T-helper 17 cell (primary cell): ENCODE measurements at places on chromosomes 7 and 10. TPM values are rescaled to one million over a fixed set of nuclear protein-coding genes. Genes with fewer than 3 reads are reported as not detected.

DNA sequence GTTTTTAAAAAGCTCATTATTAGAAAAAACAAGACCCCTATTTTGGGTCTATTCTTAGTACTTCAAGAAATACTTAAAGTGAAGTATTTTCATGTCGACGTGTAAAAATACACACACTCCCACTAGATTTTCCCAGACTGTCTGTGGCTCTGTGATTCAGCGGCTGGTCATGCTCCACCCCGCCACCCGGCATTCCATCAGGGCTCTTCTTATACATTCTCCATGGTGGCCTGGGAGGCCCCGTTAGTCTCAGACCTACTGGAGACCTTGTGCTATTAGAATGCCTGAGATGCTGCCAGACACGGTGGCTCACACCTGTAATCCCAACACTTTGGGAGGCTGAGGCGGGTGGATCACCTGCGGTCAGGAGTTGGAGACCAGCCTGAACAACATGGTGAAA lies 13.1 kb downstream of the TECPR1 start:
- H3K4me1 ChIP-seq, result no peaks in the 10 kb centered on the region
- H3K27me3 ChIP-seq, result no peaks in the 10 kb centered on the region
- H3K27ac ChIP-seq, result peak overlapping the region; percentile 43
- DNase-seq, result no peak

NSMCE4A gene
- 37.0 TPM for total RNA-seq

CYP3A7 gene
- not detected for total RNA-seq

FBXL13 gene
- 1.4 TPM for total RNA-seq

KIN gene
- 6.3 TPM for total RNA-seq

MTERF1 gene
- 20.3 TPM for total RNA-seq

PBLD gene
- 1.9 TPM for total RNA-seq

GRCh38 chr7:11625669-11626068 lies 206.3 kb downstream of the THSD7A start:
- no peak overlapping the region for H3K27ac ChIP-seq
- H3K27me3 ChIP-seq, result no peaks in the 10 kb centered on the region
- no peak for DNase-seq
- H3K4me1 ChIP-seq, result no peaks in the 10 kb centered on the region
- H3K36me3 ChIP-seq, result no peaks in the 10 kb centered on the region
- no peak overlapping the region for H3K4me3 ChIP-seq

DNA sequence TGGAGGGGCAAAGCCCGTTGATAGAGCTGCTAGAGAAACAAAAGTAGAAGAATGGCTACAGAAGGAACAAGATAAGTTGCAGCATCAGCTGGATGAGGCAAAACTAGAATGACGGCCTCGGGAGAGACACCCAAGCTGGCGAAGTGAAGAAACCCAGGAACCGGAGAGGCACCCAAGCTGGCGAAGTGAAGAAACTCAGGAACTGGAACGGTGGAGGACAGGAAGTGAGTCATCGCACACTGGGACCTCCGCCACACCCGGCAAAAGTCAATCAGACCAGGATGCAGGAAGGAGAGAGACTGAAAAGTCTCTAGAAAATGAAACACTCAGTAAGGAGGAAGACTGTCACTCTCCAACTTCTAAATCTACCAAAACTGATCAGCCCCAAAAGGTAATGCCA lies 133.0 kb upstream of the NEBL start:
- no peak overlapping the region for H3K27ac ChIP-seq
- no peaks in the 10 kb centered on the region for H3K36me3 ChIP-seq
- DNase-seq, result no peak
- no peaks in the 10 kb centered on the region for H3K4me1 ChIP-seq
- H3K4me3 ChIP-seq, result no peak overlapping the region

GRCh38 chr7:149023662-149024061 lies 4.6 kb downstream of the PDIA4 start:
- no peak overlapping the region for H3K4me3 ChIP-seq
- H3K36me3 ChIP-seq, result peaks cover 2% of the 10 kb centered on the region
- H3K4me1 ChIP-seq, result peaks cover 47% of the 10 kb centered on the region
- peak overlapping the region; percentile 79 for H3K27ac ChIP-seq

DNA sequence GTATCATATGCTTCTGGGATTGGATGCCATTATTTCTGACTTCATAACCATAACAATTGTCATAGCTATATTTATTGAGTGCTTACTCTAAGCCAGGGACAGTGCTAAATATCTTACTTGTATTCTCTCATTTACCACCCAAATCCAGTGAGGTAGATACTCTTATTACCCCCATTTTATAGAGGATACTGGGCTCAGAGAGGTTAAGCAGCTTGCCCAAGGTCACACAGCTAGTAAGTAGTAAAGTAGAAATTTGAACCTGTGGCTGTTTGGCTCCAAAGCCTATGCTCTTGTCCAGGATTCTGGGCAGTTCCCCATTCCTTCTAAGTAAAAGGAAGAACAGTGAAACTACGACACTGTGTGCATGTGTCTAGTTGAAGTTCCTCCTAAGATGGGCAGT lies 56.5 kb downstream of the COL13A1 start:
- no peak for DNase-seq
- peaks cover 37% of the 10 kb centered on the region for H3K27me3 ChIP-seq
- no peak overlapping the region for H3K27ac ChIP-seq

AKR1D1 gene
- total RNA-seq, result not detected

- H3K4me3 ChIP-seq, result no peak overlapping the region
- H3K36me3 ChIP-seq, result peaks cover 6% of the 10 kb centered on the region
- peaks cover 22% of the 10 kb centered on the region for H3K4me1 ChIP-seq
- peak overlapping the region; percentile 11 for H3K27ac ChIP-seq
Observed at GRCh38 chr10:101682172-101682825, 12.7 kb downstream of the FBXW4 start.

DNA sequence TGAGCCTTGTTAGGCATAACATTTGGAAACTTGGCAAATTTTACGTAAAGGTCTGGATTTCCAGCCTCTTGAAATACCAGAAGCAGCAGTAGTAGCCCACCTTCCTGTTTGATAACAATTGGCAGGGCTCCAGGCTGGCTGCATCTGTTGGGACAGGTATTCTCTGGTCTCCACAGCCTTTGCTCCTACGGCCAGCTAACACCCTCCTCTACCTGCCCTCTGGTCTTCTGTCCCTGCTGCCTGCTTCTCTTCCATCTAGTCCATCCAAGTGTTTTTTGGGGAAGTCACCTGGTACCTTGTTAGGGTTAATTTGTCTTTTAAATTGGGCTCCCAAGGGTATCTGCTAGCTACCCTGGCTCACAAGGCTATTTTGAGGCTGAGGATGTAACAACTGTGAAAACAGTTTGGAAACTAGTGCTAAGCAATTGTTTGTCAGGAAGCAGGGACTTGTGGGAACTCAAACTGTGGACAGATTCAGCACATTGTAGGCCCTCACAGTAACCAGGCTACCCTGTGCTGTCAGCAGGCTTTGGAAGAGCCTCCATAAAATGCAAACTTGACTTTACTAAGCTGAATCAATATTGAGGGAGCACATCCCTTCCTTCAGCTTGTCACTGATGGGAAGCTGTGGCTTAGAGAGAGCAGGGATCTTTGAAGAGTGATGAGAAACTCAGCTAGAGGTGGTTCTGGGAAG lies 8.5 kb downstream of the RPS24 start:
- H3K4me1 ChIP-seq, result peaks cover 30% of the 10 kb centered on the region
- peaks cover 13% of the 10 kb centered on the region for H3K36me3 ChIP-seq
- H3K27ac ChIP-seq, result peak overlapping the region; percentile 87
- no peak overlapping the region for H3K4me3 ChIP-seq

NKX1-2 gene
- total RNA-seq, result not detected

DNA sequence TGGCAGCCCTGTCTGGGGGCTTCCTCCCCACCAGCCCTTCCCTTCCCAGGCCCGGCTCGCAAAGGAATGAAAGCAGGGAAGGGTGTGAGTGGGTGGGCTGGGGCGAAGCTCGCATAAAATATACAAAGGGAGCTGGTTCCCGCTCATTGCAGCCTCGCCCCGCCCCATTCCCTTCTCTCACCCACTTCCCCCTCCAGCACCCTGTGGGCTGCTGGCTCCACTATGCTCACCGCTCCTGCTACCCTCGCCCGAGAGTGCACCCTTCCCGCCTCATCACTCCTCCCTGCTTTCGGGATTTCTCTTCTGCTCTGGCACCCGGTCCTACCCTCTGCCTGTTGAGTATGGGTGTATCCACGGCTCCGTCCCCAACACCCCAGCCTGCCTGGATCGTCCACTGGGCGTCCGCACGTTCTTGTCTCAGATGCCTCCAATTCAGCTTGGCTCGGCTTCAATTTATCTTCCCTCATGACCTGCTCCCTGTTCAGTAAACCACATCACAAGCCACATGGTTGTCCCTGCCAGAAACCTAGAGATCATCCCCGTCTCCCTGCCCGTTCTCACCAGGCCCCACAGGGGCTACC lies 14.4 kb upstream of the TTYH3 start:
- H3K27ac ChIP-seq, result no peak overlapping the region
- H3K27me3 ChIP-seq, result no peaks in the 10 kb centered on the region
- no peak for DNase-seq
- H3K4me1 ChIP-seq, result peaks cover 2% of the 10 kb centered on the region

CCDC126 gene
- total RNA-seq, result 7.5 TPM

DNA sequence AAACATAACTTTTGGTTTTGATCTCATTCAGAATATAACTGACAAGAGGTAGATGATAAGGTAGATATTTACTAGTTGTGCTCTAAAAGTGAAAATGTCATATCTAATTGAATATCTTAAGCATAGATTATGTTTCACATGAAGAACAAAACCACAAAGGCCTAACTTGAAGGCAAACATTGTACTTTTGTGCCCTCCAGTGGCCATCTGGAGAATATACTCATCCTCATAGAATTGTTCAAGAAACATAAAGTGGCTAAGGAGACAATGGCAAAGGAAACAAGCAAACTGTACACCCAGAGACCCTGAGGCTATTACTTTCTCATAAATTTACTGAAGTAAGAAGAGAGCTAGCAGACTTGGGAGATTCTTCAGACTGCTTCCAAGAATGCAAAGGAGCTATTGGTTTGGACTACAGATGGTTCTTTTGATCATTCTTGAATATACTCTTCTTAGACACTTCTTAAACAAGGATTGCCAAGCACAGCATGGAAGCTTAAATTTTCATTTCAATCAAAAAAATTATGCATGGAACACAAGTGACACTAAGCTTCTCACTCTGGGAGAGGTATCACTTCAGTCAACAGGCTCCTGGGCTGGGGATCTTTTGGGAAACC lies 98.2 kb upstream of the DKK1 start:
- DNase-seq, result no peak
- no peak overlapping the region for H3K27ac ChIP-seq
- no peak overlapping the region for H3K4me3 ChIP-seq
- H3K4me1 ChIP-seq, result no peaks in the 10 kb centered on the region
- no peaks in the 10 kb centered on the region for H3K36me3 ChIP-seq
- no peaks in the 10 kb centered on the region for H3K27me3 ChIP-seq

GRCh38 chr7:45129181-45129800 lies 17.8 kb upstream of the TBRG4 start:
- H3K4me1 ChIP-seq, result peaks cover 3% of the 10 kb centered on the region
- H3K27me3 ChIP-seq, result no peaks in the 10 kb centered on the region
- no peak overlapping the region for H3K4me3 ChIP-seq
- no peak for DNase-seq

CYP3A4 gene
- not detected for total RNA-seq

TRPV6 gene
- total RNA-seq, result not detected

SORCS1 gene
- not detected for total RNA-seq

LRIT1 gene
- not detected for total RNA-seq

ASAH2 gene
- 2.5 TPM for total RNA-seq

- no peaks in the 10 kb centered on the region for H3K4me1 ChIP-seq
- no peak overlapping the region for H3K27ac ChIP-seq
- peaks cover 13% of the 10 kb centered on the region for H3K27me3 ChIP-seq
- H3K4me3 ChIP-seq, result no peak overlapping the region
- no peaks in the 10 kb centered on the region for H3K36me3 ChIP-seq
Observed at GRCh38 chr10:122083478-122084025, 94.6 kb downstream of the TACC2 start.

CLCN1 gene
- total RNA-seq, result not detected

DNA sequence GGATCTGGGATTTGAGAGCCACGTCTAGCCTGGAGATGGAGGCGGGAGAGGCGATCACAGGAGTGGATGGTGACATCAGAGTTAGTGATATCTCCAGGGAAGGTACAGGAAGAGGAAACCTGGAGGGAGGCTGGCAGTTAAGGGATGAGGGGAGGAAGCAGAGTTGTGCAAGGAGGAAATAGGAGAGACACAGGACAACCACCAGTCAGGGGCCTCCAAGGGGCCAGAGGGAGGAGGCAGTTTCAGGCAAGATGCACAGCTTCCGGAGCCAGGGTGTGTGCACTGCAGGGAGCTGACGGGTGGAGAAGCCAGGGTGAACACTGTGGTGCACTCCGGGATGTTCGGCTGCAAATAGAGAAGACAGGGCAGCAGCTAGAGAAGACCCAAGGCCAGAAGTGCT lies 141.2 kb downstream of the GLI3 start:
- H3K27me3 ChIP-seq, result no peaks in the 10 kb centered on the region
- H3K4me3 ChIP-seq, result no peak overlapping the region
- no peaks in the 10 kb centered on the region for H3K4me1 ChIP-seq
- DNase-seq, result no peak

- peak overlapping the region; percentile 93 for H3K4me3 ChIP-seq
- peak overlapping the region; percentile 95 for H3K27ac ChIP-seq
- H3K27me3 ChIP-seq, result no peaks in the 10 kb centered on the region
- no peaks in the 10 kb centered on the region for H3K36me3 ChIP-seq
Observed at GRCh38 chr10:97319671-97320479, 804 bp downstream of the FRAT1 start.

NPSR1 gene
- total RNA-seq, result not detected

GRCh38 chr10:17109475-17110207 lies 20.0 kb downstream of the CUBN start:
- H3K4me1 ChIP-seq, result no peaks in the 10 kb centered on the region
- H3K27ac ChIP-seq, result no peak overlapping the region
- no peak for DNase-seq
- H3K27me3 ChIP-seq, result no peaks in the 10 kb centered on the region
- peaks cover 2% of the 10 kb centered on the region for H3K36me3 ChIP-seq
- no peak overlapping the region for H3K4me3 ChIP-seq

DNA sequence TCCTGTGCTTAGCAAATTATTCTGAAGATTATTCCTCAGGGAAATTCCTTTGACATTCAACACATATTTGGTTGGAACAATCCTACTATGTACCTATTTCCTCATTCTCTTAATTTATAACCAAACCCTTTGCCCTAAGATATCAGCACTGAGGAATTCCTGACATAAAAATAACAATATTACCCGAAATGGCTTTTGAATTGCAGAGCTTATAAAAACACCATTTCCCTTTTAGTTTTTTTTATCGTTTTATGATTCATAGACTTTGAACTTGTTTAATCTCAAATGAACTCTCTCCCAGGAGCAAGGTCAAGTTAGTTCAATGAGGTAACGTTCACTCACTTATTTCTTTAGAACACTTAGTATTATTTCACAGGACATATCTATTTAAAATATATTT lies 7.7 kb upstream of the ABCB1 start:
- peaks cover under 1% of the 10 kb centered on the region for H3K36me3 ChIP-seq
- peaks cover 28% of the 10 kb centered on the region for H3K27me3 ChIP-seq
- H3K4me3 ChIP-seq, result no peak overlapping the region
- H3K27ac ChIP-seq, result no peak overlapping the region
- H3K4me1 ChIP-seq, result no peaks in the 10 kb centered on the region
- no peak for DNase-seq

DNA sequence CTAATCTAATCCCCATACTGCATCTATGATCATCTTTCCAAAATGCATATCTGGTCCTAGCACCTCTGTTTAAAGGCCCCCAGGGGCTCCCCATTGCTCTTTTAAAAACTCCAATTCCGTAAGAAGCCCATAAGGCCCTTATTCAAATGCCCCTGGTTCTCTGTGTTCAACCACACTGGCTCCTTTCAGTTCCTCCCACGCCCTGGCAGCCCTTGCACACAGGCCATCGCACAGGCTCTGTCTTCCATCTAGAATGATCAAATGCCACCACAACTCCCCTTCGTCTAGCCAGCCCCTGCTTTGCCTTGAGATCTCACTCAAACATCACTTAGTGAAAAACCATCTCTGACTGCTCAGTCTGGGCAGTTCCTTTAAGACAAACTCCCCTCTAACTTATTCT lies 112.9 kb upstream of the LYZL2 start:
- peaks cover 21% of the 10 kb centered on the region for H3K27me3 ChIP-seq
- no peak overlapping the region for H3K4me3 ChIP-seq
- DNase-seq, result no peak
- no peaks in the 10 kb centered on the region for H3K36me3 ChIP-seq
